Mononuclear cell (primary cell): ENCODE measurements at places on chromosomes 4 and X. TPM values are rescaled to one million over a fixed set of nuclear protein-coding genes. Genes with fewer than 3 reads are reported as not detected.

SPANXN4 gene
- total RNA-seq: not detected

CXXC4 gene
- total RNA-seq: 0.21 TPM

XAGE3 gene
- total RNA-seq: not detected

USP51 gene
- 3.3 TPM for total RNA-seq

FAM47E gene
- 0.21 TPM for total RNA-seq

CAPN6 gene
- total RNA-seq: not detected

PTTG2 gene
- 2.3 TPM for total RNA-seq

DOCK11 gene
- total RNA-seq: 78.7 TPM

SPANXD gene
- total RNA-seq: not detected
